ENCODE measurements at places on chromosomes 1 and 21.

GRCh38 chr1:245168906-245169305 lies 14.1 kb downstream of the KIF26B start:
- DNase-seq = no peak

DNA sequence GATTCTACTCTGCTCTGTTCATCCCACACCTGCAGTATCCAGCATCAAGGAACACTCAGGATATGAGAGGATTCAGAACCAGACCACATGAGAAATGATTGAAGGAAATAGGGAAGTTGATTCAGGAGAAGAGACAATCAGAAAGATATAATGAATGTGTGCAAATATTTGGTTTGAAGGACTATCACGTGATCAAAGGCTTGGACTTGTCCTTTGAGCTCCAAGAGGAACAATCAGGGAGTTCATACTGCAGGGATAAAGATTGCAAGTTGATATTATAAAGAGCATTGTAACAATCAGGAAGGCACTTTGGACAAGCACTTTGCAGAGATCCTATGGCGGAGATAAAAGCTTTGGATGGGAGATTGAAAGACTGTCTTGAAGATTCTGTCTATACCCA lies 13.9 kb upstream of the PIGM start:
- DNase-seq = no peak

DNA sequence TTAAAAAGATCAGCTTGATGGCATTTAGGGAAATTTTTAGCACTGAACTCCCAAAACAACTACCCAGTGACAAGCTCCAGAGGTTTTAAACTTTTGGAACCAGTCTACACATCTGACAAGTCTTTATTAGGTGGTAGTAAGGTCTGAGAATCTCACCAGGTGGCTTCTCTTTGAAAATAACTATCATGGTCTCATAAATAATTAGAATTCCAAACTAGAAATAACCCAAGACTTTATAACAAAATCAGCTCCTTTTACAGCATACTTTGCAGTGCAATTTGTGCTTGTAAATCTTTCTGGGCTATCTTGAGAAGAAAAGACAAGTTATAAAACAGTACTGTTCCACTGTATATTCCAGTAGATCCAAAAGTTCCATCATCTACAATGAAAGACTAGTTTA lies 108.7 kb downstream of the LTN1 start:
- DNase-seq = no peak

DNA sequence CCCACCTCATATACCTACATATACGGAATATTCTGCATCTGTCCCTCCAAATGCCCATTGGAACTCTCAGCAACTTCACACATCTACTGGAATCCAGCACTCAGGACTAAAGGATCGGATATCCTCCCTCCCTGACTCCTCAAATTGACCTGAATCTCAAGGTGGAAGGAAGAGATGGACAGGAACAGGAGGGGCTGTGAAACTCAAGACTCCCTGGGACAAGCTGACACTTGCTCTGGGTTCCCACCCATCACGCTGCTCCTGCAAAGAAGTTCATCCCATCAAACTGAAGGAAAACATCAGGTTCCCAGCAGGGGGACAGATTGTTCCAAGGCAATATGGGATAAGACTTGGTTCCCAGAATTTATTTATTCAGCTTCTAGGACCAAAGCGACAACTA lies 30.3 kb upstream of the TIAM1 start:
- peak; percentile 44 for DNase-seq

DNA sequence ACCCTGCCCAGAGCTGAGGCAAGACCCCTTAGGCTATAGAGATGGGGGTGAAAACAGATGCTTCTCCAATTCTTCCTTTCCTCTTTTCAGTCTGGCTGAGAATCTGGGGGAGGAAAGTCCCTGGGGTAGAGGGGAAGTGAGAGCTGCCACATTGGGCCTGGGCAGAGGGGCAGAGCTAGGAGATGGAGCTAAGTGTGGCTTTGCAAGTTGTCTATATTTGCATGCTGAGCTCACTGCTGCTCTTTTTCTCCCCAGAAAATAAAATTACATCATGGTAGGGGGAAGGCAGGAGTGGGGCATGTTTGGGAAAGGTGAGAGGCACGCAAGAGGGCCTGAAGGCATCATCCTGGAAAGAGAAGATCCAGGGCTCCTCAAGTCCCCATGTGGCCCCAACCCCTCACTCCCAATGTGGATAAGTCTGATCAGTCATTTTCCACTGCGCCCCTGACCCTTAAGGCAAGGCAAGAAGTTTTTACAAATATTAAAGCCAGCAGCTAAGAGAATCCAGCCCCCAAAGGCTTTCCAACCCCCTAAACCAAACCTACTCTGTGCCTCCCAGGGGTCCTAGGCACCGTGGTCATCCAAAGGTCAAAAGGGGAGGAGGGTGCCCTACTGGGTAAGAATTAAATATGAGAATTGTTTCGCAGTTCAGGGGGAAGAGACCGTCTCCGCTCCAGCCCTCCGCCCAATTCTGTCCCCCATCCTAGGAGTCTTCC lies 500 bp upstream of the PEA15 start:
- no peak for DNase-seq

GRCh38 chr1:220221670-220222069 lies 50.6 kb downstream of the RAB3GAP2 start:
- no peak for DNase-seq

GRCh38 chr1:208644401-208645160 lies 400.4 kb upstream of the PLXNA2 start:
- no peak for DNase-seq

DNA sequence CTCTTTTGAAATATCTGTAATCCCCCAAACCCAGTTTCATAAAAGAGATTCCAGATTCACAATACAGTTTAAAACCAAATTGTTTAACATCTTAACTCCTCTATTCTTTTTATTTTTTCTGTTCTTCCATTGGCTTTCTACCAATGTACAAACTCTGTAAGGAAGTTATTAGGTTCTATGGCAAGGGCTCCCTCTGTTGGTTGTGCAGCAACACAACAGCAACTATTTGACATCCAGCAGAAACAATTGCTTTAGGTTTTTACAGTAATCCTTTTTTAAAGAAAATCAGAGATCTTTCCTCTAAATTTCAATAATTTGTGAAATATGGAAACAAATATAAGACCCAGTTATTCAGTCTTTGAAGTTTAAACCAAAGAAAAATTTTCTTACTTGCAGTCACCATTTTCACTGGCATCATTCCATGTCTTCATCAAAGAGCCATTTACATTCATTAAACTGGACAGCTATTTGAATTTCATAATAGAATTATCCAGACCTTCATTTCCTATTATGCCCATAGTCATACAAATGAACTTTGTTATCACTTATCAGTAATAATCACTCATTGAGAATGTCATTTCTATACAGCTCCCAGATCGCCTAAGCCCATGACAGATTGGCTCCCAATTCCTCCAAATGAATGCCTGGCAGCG lies 46.5 kb upstream of the RNF11 start:
- DNase-seq = peak; percentile 67

DNA sequence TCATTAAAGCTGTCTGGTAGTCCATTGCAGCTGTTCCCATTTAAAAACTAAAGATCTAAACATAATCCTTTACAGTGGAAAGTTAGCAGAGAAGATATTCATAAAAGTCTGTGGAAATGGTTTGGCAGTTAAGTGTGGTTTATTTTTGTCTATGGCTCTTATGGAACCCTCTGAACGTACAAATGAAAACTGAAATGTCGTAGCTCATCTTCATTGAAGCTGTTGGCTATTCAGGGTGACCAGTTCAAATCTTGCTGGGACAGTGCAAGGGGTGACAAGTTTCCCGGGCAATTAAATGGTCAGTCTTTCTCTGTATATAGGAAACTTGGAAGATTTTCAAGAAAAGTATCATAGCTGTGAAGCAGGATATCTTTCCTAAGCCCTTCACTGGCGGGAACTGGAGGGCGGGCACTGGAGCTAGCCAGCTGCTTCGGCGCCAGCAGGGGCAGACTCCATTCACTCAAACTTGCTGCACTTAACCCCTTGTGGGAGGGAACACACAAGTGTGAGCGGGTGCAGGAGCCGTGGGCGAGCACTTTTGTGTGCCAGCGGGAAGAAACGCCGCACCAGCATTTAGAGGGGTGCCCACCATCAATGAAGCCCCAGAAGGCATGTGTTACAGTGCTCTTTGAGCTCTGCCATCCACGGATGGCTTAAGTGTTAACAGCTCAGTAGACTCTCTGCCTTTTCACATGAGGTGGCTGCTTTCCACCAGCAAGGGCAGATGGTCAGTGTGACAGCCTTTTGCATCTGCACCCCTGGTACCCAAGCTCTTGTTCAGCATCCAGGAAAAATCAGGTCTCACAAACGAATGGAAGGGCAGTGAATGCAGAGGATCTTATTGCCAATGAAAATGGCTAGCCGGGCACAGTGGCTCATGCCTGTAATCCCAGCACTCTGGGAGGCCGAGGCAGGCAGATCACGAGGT lies 232.1 kb upstream of the KAZN start:
- peak; percentile 63 for DNase-seq

DNA sequence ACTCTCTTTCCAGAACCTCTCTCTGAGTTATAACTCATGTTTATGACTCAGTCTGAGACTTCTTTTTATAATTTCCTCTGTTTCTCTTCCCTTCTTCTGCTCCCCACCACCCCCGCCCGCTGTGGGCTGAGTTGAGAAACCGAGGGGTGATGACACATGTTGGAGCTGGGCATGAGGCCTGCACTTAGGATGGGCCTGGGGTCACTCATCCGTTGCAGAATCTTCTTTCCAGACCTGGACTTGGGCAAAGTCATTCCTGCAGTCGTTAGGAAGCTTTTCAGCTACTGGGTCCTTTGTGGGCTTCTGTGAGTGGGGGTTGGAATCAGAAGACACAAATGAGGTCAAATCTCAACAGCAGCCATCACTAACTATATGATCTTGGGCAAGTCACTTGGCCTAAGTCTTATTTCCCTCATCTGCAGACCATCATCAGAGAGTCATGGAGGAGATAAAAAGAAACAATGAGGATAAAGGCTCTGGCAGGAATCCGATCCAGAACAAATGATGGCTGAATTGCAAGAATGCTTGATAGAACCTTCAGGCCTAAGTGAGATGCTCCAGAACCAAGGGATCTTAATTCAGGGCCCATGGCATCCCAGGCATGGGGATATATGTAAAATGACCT lies 53.4 kb downstream of the RPS6KA1 start:
- no peak for DNase-seq

DNA sequence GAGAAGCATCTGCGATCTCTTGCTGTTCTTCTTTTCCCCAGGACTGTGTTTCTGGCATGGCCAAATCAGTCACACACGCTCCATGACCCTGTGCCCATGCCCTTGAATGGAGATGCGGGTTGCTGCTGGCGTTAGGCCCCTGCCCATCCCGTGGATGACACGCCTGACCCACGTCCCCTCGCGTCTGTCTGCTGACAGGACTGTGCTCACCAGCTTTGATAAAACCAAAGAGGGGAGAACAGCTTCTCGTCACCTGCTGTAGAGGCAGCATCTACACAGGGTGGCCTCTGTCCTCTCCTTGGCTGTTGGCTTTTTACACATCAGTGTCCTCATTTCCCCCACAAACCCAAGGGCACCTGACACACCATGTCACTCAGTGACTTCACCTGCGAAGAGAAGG lies 6.9 kb downstream of the MT1HL1 start:
- DNase-seq = no peak

GRCh38 chr1:24903955-24904730 lies 25.9 kb downstream of the RUNX3 start:
- DNase-seq = no peak

GRCh38 chr1:11886986-11887665 lies 28.4 kb upstream of the NPPB start:
- DNase-seq = no peak

GRCh38 chr1:1832820-1833219 lies 54.5 kb upstream of the NADK start:
- no peak for DNase-seq

DNA sequence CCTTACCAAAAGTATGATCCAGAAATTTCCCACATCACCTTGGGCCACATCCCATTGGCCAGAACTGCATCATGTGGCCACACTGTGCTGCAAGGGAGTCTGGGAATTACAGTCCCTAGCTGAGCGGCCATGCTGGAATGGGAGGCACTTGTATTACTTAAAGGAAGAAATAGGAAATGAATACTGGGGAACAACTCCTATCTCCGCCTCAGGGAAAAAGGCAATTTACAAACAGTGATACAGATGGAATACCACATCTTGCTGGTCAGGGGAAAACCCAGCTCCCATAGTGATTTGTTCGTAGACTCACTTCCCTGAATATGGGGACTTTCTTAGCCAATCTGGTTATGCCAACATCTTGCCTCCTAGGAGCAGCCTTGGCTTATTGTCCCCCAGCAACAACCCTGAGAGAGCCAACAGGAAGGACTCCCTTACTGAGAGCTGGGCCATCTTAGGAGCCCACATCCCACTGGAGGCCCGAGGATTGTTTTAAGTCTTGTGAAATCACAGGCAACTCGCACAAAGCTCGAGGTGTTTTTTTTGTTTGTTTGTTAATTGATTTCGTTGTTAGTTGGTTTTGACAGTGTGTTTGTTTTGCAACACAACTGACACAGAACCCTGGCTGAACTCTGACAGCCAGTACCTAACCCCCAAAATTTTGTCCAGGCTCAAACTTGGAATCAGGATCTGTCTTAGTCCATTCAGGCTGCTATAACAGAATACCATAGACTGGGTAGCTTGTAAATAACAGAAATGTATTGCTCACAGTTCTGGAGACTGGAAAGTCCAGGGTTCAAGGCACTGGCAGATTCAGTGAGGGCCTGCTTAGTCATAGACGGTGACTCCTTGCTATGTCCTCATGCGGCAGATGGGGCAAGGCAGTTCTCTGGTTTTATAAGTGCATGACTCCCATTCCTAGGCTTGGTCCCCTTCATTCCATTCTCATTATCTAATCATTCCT lies 14.9 kb downstream of the CDA start:
- DNase-seq = no peak

GRCh38 chr1:47507881-47508701 lies 70.2 kb downstream of the FOXD2 start:
- no peak for DNase-seq

GRCh38 chr1:155321639-155322503 lies 1.2 kb downstream of the RUSC1 start:
- DNase-seq = no peak

- DNase-seq = no peak
These were observed 3.3 kb downstream of the PLEKHM2 start for GRCh38 chr1:15687446-15687845.

DNA sequence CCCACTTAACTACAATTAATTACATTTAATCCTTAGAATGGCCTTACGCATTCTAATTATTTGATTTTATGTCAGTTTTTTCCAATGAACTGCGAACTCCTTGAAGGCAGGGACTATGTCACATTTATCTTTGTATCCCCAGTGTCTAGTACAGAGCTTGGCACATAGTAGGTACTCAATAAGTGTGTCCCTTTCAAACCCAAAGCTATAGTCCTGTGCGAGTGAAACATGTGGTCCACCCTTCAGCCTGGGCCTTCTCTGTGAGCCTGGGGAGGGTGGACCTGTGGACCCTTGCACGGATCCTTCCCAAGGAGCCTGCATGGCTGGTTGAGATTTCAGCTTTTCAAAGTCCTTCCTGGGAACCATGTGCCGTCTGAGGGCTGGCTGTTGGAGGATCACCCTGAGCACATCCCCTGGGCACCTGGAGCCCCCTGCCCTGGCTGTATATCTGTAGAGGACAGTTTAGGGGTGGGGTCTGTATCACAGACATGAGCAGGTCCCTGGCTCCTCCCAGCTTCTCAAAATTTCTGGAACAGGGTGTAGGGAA lies 103.1 kb downstream of the IER5 start:
- no peak for DNase-seq

GRCh38 chr21:32370998-32371766 lies 21.6 kb downstream of the URB1 start:
- no peak for DNase-seq
